ENCODE measurements at places on chromosomes 1 and 21.
A peak's percentile ranks its signal among the peaks of the same experiment; 100 is the strongest.

- DNase-seq: no peak
Measured at GRCh38 chr1:14913482-14914177, 239.9 kb upstream of the TMEM51 start.

DNA sequence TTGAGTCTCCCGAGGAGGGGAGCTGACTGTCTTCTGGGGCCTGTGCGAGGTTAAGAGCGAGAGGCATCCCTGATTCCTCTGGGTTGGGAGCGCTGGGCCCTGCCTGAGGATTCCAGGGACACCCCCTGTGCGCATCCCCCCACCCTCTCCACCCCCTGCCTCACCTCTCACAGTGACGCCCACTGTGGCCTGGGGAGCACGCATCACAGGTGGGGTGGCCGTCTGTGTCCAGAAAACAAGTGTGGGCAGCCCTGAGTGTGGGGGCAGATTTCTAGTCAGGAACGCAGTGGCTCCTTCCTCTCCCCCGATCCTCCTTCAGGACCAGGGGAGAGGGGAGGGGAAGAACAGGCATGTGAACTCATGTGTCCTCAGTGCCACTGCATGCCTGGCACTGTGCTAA, 61.7 kb downstream of the LDLRAD2 start:
- no peak for DNase-seq

GRCh38 chr21:38679534-38679933, 126.2 kb upstream of the ETS2 start:
- DNase-seq: peak; percentile 47

GRCh38 chr1:157484573-157484972, 67.7 kb downstream of the FCRL5 start:
- no peak for DNase-seq

GRCh38 chr1:70528590-70529333, 117.7 kb downstream of the CTH start:
- DNase-seq: no peak

- DNase-seq: no peak
Measured at GRCh38 chr1:93828367-93828755, 50.6 kb downstream of the DNTTIP2 start.

DNA sequence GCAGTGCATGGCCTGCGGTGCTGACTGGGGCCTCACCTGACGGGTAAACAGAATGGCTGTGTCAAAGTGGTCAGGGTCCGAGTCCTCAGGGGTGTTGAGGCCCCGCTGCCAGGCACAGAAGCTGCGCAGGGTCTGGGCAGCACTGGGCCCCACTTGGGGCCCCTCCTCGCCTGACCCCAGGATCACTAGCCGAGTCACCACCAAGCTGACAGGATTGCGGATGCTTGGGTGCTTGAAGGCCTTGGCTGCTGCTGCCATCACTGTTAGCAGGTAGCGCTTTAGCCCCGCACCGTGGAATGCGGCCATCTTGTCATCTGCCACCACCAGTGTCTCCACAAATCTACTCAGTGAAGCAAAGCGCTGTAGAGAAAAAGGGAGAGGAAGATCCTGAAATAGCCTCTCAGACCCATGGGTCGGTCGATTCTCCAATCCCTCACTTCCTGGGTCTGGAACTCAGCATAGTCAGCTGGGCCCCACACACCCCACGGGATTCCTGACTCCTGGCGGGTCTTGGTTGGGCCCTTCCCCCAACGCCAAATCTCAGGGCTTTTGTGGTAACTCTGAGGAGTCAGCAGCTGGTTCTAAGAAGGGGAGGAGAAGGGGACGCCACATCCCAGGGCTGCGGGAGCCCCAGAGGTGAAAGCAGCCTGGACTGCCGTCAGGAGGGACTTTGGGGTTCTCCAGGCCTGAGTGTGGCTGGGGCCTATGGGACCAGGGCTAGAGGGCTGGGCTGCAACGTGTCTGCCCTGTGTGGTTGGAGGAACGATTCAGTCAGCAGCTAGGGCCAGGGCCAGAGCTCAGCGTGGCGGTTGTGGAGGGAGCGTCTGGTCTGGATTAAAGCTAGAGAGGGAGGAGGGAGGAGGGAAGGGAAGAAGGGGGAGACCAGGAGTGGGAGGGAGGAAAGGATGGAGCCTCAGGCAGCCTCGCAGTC, 2.1 kb downstream of the ADAMTS4 start:
- DNase-seq: peak; percentile 76

- no peak for DNase-seq
Measured at GRCh38 chr1:38775175-38775845, 84.3 kb downstream of the RRAGC start.

- DNase-seq: no peak
Measured at GRCh38 chr1:53500204-53501064, 41.2 kb downstream of the DMRTB1 start.

- no peak for DNase-seq
Measured at GRCh38 chr1:29524285-29525065, 288.2 kb downstream of the PTPRU start.

All from AG09309 (cell line).